Activated CD4-positive, alpha-beta T cell treated with anti-CD3 and anti-CD28 coated beads for 36 hours (primary cell): ENCODE measurements at places on chromosomes 2 and 18. TPM values are rescaled to one million over a fixed set of nuclear protein-coding genes. Genes with fewer than 3 reads are reported as not detected.

CXCR1 gene
- total RNA-seq = not detected

SLC38A11 gene
- total RNA-seq = not detected

GPATCH11 gene
- total RNA-seq = 10.0 TPM

TGOLN2 gene
- 84.0 TPM for total RNA-seq

KYNU gene
- total RNA-seq = not detected

LAMA1 gene
- not detected for total RNA-seq

GRB14 gene
- not detected for total RNA-seq

DNA sequence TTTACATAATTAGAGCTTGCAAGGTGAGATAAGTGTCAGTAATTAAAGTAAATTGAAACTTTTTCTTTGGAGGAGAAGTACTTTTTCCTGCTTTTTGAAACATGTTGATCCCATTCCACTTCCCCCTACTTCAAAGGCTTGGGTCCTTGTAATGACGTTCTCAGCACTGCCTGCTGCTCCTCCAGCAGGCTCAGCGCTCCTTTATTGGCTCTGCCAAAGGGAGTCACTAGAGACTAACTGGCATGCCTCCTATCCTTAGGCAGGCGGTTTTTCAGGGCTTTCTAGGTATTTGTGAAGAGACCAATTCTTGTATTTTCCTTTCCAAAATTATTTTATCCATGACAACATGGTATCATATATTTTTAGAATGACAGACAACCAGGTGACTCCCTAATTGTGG is 43.9 kb upstream of the ACADL start:
- no peak for DNase-seq

DNA sequence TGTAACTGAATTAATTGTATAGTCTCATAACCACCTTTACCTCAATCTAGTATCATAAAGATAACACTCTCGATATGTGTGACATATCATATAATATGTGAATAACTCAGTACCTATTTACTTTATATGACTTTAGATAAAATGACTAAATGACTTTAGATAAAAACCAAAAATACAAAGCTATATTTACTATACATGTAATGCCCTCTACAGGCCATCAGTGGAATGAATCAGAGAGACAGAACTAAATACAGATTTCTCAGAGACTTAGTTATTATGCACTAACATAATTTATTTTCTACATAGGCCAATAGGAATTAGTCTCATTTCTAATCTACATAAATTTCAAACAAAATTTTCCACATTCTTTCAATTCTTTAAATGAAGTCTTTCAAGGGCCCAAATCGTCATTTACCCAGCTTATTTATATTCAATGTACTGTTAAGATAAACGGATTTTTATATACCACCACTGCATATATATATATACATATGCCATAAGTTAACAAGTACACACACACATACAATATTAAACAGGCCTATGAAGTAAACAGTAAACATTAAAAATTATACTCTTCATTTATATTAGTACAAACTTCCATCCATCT is 219.9 kb downstream of the EXOC6B start:
- DNase-seq = no peak

DNA sequence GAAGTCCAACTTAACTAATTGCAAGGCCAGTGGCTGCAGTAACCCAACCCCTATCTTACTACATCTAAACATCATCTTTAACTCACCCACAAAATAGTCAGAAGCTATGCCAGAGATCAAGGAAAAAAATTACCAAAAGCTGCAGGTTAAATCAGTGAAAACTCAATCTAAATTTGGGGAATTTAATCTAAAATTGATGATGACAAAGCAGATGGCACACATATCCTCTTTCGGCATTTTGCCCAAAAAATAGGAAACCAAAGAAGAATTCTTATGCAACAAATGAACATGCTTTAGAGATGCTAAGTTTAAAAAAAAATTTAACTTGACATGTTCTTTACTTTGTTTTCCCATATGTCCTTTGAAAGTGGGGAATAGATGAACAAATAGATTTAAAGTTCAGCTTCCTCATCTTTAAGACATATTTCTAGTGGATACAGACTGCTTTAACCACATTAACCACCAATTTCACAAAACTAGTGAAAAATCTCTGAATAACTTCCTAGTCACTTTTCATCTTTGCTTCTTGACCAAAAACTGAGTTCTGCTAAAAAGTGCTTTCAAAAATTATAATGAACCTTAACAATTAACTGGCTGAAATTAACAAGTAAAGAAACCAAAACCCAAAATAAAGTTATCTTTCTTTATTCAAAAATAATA is 74.3 kb upstream of the CCDC150 start:
- DNase-seq = no peak

DNA sequence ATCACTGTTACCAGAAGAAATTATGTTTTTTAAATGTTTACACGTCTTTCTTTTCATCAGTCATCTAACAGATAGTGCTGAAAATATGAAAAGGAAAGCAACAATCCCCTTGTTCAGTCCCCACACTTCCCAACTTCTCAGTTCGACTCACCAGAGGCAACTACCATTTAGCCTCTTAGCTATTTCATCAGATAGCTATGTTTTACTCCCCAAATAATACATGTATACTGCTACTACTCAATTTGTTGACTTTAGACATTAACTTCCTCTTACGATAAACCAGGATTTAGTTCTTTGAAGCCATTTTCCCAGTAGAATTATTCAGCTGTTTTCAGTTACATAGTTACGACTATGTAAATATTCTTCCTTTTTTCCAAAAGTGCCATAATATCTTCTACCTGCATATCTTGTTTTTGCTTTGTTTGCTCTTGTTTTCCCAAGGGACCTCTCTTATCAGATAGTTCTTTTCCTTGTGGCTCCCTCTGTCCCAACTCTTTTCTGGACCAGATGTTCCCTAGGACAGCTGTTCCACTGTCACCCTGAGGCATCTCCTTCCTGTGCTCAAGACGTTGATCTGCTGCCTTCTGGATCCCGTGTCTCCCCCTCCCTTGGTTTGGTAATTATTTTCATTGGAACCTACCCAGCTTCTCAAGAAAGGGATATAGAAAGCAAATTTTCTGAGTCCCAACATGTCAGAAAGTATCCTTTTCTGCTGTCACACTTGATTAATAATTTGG is 289.3 kb upstream of the TANK start:
- no peak for DNase-seq

GRCh38 chr2:215428060-215428910 is 7.6 kb downstream of the FN1 start:
- DNase-seq = no peak

DNA sequence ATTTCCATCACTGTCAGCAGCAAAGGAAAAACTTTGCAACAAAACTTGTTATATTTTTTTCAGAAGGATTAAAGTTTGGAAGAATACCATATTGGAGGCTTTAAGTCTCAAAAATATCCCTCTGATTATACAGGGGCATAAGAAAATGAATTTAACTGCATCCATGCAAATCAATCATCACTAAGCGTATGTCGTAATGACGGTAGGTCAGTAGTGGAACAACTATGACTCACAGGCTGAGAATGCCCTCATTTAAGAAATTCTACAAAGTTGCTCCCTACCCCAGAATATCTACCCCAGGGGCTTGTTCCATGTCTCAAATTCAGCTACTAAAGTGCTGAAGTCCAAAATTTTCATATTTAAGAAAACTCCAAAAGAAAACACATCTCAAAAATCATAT is 12.5 kb upstream of the NAB1 start:
- no peak for DNase-seq

DNA sequence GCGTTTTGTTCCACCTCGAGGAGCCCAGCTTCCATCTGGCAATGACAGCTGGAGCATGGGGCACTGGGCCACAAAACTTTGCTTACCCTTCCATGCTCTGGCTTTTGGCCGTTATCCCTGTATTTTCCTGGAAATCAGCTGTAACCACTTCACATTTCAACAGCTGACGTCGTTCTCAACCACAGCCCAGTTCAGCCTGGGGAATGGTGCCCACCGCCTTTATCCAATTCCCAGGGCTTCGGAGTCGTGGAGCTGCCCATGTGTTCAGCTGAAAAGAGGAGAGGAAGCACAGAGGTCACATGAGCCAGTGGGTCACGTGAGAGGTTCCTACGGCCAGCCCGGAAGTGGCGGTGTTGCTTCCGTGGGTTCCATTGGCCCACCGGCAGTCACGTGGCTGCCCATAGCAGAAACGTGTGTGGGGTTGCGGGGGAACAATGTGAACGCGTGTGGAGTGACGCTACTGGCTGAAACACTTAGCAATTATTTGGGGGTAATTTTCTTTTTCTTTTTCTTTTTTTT is 16.7 kb upstream of the EDAR start:
- no peak for DNase-seq

DNA sequence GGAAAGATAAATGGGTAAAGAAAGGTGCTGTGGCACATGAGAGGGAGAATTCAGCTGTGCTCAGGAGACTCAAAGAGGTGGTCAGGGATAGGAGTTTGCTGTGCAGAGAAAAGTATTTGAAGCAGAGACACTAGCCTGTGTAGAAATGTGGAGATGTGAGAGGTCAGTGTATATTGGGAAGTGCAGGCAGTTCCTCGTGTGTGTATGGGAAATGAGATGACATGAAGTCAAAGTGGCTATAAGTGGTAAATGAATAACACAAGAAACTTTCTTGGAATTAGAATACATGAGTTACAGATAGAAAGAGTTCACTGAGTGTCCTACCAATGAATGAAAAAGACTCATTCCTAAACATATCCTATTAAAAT is 11.6 kb downstream of the MAP3K20 start:
- no peak for DNase-seq

DNA sequence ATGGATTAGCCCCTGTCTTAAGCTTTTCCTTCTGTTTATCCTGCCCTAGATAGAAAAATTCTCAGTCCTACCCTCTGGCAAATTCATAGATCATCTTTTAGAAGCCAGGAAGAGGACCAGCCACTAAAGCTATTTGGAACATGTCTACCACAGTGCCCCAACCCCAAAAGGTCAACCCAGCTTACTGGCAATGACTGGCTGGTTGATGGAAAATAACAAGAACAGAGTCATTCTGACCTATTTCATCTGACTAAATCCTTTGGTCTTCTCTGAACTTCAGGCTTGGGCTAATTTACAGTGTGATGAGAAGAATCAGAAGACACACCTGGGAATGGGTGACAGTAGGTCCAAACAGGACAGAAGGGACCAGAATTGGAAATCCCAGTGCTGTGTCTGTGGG is 227.3 kb upstream of the CCDC68 start:
- no peak for DNase-seq

DNA sequence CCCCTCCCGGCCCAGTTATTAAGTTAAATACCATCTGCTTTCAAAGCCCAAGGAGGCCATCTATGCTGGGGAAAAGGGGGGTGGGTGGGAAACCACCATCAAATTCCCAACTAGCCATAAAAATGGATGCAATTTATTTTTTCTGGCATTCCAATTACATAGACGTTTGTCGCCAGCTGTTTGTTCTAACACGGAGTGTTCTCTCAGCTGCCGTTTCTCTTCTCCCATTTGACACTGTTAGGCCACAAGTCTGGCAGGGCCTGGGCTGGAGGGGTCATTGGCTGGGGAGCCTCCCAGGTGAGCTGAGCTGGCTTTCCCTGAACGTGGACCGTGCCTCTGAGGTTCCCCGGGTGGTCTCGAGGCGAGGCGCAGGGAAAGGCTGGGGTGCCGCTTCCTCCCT is 16.6 kb downstream of the ATOH8 start:
- no peak for DNase-seq

DNA sequence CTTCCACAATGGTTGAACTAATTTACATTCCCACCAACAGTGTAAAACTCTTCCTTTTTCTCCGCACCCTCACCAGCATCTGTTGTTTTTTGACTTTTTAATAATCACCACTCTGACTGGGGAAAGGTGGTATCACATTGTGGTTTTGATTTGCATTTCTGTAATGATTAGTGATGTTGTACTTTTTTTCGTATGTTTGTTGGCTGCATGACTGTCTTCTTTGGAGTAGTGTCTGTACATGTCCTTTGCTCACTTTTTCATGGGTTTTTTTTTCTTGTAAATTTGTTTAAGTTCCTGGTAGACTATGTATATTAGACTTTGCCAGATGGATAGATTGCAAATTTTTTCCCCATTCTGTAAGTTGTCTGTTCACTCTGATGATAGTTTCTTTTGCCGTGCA is 574.8 kb downstream of the KCNJ3 start:
- DNase-seq = no peak

GRCh38 chr2:78147466-78147865 is 625.3 kb upstream of the LRRTM4 start:
- DNase-seq = no peak

DNA sequence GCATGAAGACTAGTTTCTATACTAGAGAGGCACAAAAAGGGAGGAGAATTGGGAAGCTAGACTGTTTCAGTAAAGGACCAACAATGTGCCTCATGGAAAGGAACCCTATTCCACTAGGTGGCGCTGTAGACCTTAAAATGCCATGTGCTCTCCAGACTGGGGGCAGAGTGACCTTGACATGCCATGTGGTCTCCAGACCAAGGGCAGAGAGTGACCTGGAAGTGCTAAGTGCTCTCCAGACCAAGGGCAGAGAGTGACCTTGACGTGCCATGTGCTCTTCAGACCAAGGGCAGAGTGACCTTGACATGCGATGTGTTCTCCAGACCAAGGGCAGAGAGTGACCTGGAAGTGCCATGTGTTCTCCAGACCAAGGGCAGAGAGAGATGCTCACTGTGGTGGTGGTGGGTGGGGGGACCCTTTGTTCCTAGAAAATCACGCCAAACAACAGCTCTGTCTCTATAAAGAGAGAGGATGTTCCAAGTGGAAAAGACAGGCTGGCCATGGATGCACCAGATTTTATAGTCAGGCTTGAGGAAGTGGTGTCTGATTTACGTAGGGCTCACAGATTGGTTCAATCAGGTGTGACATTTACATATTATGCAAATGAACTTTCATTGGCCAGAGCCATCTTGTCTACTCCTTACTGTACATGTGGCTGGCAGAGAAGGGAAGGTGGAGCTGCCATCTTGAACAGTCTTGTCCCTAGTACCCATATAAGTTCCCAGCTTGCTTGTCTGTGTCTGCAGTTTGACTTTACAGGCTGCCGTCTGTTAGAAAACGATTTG is 344.0 kb upstream of the DDX18 start:
- DNase-seq = peak; percentile 52

GRCh38 chr2:128298846-128299507 is 19.7 kb downstream of the HS6ST1 start:
- no peak for DNase-seq

DNA sequence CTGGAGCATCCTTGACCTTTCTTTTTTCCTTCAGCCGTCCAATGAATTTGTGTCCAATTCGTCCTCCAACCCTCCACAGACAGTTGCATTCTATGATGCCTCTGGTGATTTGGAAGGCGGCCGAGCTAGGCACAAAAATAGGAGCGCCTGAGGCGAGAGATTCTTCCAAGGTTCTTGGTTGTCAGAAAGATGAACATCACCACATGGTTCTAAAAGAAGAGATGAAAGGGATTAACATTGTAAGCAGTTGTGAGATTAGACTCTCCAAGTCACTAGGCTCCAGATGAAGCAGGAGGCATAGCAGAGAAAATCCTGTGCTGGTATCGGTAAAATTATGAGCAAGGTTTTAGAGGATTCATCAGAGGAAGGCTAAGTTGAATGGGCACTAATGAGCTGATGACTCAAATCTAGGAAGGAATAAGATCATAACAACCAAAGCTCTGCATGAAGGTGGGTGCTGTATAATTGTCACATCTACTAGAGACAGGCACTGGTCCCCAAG is 75.4 kb upstream of the MAP4K3 start:
- DNase-seq = peak; percentile 26
